Progenitor cell of endocrine pancreas (in vitro differentiated cells): ENCODE measurements at places on chromosomes 12 and 14.

GRCh38 chr12:104576980-104577580 lies 120.3 kb downstream of the CHST11 start:
- H3K27me3 ChIP-seq, result peaks cover 6% of the 10 kb centered on the region
- H3K4me1 ChIP-seq, result peaks cover 2% of the 10 kb centered on the region
- no peak overlapping the region for H3K27ac ChIP-seq
- H3K4me3 ChIP-seq, result no peak overlapping the region
- no peak for DNase-seq

DNA sequence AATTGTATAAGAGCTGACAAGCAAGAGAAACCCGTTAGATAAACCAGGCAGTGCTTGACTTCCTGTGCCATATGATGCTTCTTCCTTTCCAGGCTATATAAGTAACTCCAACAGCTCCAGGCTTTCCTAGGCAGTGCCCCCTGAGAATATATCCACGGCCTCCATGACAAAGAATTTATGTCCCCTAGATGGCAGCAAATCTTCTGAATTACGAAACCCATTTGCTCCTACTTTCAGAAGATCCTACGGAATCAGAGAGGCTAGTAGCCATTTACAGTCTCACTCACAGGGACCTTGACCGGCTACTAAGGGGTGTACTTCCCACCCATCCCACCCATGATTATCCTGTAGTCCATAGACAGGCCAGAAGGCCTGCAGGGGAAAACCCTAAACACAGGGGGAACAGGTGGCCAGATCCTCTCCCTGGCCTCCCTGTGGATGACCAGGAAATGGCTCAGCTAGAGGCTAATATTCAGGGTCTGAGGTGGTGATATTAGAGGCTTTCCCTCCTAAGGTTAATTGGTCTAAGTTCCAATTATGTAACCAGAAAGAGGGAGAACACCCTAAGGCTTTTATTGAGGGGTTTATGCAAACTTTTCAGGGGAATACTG lies 77.2 kb upstream of the DCD start:
- H3K4me3 ChIP-seq, result no peak overlapping the region
- no peaks in the 10 kb centered on the region for H3K36me3 ChIP-seq
- no peak overlapping the region for H3K27ac ChIP-seq
- H3K4me1 ChIP-seq, result no peaks in the 10 kb centered on the region
- no peak for DNase-seq
- peaks cover 23% of the 10 kb centered on the region for H3K27me3 ChIP-seq

DNA sequence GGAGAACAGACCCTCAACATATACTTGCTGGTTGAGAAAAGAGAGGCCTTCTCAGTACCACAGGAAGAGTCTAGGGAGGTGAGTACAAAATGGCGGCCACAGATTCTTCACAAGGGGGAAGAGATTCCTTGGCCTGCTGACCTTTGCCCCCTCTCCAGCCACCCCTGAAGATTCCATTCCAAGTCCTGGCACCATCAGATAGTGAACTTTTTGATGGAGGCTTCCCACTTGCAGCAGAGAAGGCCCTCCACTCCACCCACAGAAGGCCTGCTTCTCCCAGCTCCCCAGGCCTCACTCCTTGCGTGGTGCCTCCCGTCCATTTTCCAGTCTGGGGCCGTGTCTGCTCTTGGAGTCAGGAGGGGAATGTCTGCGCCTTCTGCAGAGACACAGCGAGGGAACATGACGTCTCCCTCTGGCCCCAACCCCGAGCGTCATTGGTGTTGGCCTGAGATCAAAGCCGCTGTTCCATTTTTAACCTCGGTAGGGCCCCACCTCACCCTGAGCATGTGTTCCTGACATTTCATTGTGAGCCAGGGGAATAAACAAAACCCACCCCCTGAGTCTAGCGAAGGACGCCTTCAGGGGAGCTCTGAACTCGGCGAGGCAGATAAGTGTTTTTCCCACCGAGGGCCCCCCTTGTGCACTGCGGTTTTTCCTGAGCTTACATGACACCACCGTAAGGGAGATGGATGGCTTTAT lies 268.7 kb upstream of the TBX3 start:
- H3K4me3 ChIP-seq, result no peak overlapping the region
- H3K27ac ChIP-seq, result no peak overlapping the region
- DNase-seq, result no peak
- H3K27me3 ChIP-seq, result peaks cover 26% of the 10 kb centered on the region
- no peaks in the 10 kb centered on the region for H3K4me1 ChIP-seq

DNA sequence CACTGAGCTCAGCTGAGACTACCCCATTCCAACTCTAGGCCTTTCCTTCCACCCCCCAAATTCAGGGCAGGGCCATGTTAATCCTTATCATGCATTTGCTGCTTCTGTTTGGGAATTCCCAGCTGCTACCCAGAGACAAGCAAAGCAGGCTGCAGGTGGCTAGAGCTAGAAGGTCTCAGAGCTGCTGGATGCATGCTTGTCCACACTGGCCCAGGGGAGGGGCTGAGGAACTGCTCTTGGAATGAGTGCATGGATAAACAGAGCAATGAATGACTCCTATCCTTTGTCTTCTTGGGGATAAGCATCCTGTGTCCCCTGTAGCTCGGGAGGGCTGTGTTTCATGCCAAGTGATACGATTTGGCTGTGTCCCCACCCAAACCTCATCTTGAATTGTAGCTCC lies 136.8 kb upstream of the NOS1 start:
- H3K27ac ChIP-seq, result no peak overlapping the region
- peaks cover 7% of the 10 kb centered on the region for H3K4me1 ChIP-seq
- no peak for DNase-seq

DNA sequence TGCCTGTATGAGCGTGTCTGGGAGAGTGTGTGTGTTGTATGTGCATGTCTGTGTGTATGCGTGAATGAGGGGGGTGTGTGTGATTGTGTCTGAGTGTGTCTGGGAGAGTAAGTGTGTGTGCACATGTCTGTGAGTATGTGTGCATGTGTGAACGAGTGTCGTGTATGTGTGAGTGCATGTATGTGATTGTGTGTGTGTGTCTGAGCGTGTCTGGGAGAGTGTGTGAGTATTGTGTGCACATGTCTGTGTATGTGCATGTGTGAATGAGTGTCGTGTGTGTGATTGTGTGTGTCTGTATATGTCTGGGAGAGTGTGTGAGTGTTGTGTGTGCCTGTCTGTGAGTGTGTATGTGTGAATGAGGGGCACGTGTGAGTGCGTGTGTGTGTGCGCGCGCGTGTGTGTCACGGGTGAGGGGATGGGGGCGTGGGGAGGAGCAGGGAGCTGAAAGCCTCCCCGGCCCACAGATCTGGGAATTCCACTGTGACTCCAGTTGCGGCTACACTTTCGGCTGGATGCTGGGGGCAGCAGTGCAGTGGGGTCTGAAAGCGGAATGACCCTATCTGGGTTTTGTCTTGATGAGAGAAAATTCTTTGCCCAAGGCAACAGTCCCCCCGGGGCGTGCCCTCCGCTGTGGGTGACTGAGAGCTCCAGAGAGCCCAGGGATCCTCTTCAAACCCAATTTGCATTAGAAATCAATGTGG lies 138.1 kb upstream of the MED13L start:
- H3K27me3 ChIP-seq, result no peaks in the 10 kb centered on the region
- no peak overlapping the region for H3K27ac ChIP-seq
- DNase-seq, result no peak
- H3K36me3 ChIP-seq, result no peaks in the 10 kb centered on the region
- no peak overlapping the region for H3K4me3 ChIP-seq

- H3K36me3 ChIP-seq, result peaks cover 10% of the 10 kb centered on the region
- no peaks in the 10 kb centered on the region for H3K27me3 ChIP-seq
- peaks cover 25% of the 10 kb centered on the region for H3K4me1 ChIP-seq
- H3K4me3 ChIP-seq, result peak overlapping the region; percentile 81
- H3K27ac ChIP-seq, result no peak overlapping the region
- no peak for DNase-seq
Measured at GRCh38 chr12:110046451-110047187, 1.7 kb downstream of the C12orf76 start.

DNA sequence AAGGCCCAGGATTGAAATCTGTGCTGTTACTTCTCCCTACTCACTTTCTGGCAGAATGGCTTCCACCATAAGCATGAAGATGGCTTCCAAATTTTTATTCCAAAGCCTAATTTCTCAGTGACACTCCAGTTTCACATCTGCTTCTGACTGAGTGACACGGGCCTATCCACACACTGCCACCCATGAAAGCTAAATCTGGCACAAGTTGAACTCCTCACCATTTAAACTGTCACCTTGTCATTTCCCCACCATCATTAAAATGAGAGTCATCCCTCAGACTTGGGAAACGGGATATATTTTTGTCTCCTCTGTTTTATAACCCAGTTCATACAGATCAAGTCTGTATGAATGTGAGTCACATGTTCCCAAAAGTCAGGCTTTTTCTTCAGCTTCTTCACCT lies 77.1 kb downstream of the MGST1 start:
- no peak for DNase-seq
- no peak overlapping the region for H3K4me3 ChIP-seq
- H3K27ac ChIP-seq, result no peak overlapping the region
- H3K36me3 ChIP-seq, result no peaks in the 10 kb centered on the region
- H3K4me1 ChIP-seq, result no peaks in the 10 kb centered on the region
- no peaks in the 10 kb centered on the region for H3K27me3 ChIP-seq
